Body of pancreas (tissue), 4 donors: ENCODE measurements at places on chromosomes 3 and 15. TPM values are rescaled to one million over a fixed set of nuclear protein-coding genes. Genes with fewer than 3 reads are reported as not detected.
A peak's percentile ranks its signal among the peaks of the same experiment; 100 is the strongest.

The DNAJA4 gene
- total RNA-seq = 8.0 TPM

GRCh38 chr3:111033470-111034050, 38.1 kb upstream of the NECTIN3 start:
- H3K36me3 ChIP-seq = no peaks in the 10 kb centered on the region
- H3K27me3 ChIP-seq = no peaks in the 10 kb centered on the region
- no peak for DNase-seq
- no peak overlapping the region for H3K4me3 ChIP-seq
- no peaks in the 10 kb centered on the region for H3K4me1 ChIP-seq

GRCh38 chr3:52527732-52528585, 5.7 kb downstream of the NT5DC2 start:
- H3K36me3 ChIP-seq = no peaks in the 10 kb centered on the region
- peaks cover 20% of the 10 kb centered on the region for H3K4me1 ChIP-seq
- no peaks in the 10 kb centered on the region for H3K27me3 ChIP-seq
- DNase-seq = no peak
- no peak overlapping the region for H3K27ac ChIP-seq

- no peaks in the 10 kb centered on the region for H3K27me3 ChIP-seq
- H3K4me1 ChIP-seq = peaks cover 4% of the 10 kb centered on the region
- peak overlapping the region; percentile 55 for H3K27ac ChIP-seq
- H3K4me3 ChIP-seq = no peak overlapping the region
These were observed 87.8 kb downstream of the NCEH1 start for GRCh38 chr3:172622916-172623700.

DNA sequence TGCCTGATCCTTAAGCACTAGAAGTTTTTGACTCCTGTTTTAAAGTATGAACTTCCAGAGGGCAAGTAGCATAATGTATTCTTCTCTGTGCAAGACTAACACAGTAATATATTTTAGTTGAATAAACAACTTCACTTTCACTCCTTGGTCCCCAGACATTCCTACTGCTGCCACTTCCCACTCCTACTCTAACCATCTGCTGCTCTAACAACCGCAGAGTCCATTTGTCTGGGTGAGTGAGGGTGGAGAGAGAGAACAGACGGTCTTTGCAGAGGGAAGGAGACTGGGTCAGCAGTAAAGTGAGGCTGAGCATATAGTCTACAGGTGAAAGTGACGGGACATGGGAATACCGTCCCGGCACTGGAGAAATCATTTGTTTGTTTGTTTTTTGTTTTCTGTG, 301.0 kb upstream of the SLCO3A1 start:
- H3K4me1 ChIP-seq = no peaks in the 10 kb centered on the region
- H3K36me3 ChIP-seq = no peaks in the 10 kb centered on the region
- H3K27me3 ChIP-seq = no peaks in the 10 kb centered on the region
- no peak overlapping the region for H3K4me3 ChIP-seq
- DNase-seq = no peak
- H3K27ac ChIP-seq = no peak overlapping the region

GRCh38 chr15:67855842-67856241, 16.0 kb upstream of the RNU6-1 start:
- no peaks in the 10 kb centered on the region for H3K4me1 ChIP-seq
- no peaks in the 10 kb centered on the region for H3K27me3 ChIP-seq
- no peak overlapping the region for H3K27ac ChIP-seq
- no peak for DNase-seq

- H3K4me1 ChIP-seq = no peaks in the 10 kb centered on the region
- DNase-seq = no peak
- H3K36me3 ChIP-seq = no peaks in the 10 kb centered on the region
- H3K27me3 ChIP-seq = no peaks in the 10 kb centered on the region
- H3K4me3 ChIP-seq = no peak overlapping the region
These were observed 72.1 kb downstream of the RSL24D1 start for GRCh38 chr15:55124616-55125015.

- DNase-seq = no peak
- H3K27ac ChIP-seq = no peak overlapping the region
- no peaks in the 10 kb centered on the region for H3K4me1 ChIP-seq
- H3K4me3 ChIP-seq = no peak overlapping the region
- H3K27me3 ChIP-seq = no peaks in the 10 kb centered on the region
These were observed 16.7 kb upstream of the RIOX2 start for GRCh38 chr3:97988784-97989568.

The SLC24A5 gene
- total RNA-seq = not detected

The SETD2 gene
- total RNA-seq = 49.5 TPM

GRCh38 chr15:71595846-71596553, 214.4 kb upstream of the NR2E3 start:
- no peak for DNase-seq
- H3K4me1 ChIP-seq = peaks cover 1% of the 10 kb centered on the region
- H3K27ac ChIP-seq = no peak overlapping the region
- no peaks in the 10 kb centered on the region for H3K36me3 ChIP-seq
- H3K4me3 ChIP-seq = no peak overlapping the region
- H3K27me3 ChIP-seq = no peaks in the 10 kb centered on the region

DNA sequence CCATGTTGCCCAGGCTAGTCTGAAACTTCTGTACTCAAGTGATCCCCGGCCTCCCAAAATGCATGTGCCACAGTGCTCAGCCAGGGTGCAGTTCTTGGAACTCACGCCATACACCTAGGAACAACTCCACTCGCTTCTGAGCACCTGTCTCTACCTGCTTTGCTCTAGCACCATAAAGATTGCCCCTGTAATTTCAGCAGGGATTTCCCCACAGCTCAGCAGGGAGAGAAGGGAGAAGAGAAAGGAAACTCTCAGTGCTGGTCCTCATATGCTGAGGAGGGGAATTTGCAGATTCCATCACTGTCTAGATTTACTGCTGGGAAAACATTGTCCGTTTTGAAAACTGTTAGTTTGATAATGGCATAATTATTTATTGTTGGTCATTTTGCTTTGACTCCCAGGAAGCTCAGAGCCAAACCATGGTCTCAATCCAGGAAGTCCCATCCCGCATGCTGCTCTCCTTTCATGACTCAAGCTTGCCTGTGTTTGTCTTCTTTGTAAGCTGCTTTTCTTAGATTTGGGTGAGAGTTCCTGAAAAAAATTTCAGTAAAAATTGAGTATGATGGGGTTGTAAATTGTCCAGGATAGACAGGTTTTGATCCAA, 24.2 kb downstream of the TRIM71 start:
- no peak overlapping the region for H3K27ac ChIP-seq
- no peaks in the 10 kb centered on the region for H3K36me3 ChIP-seq
- DNase-seq = no peak
- H3K4me3 ChIP-seq = no peak overlapping the region
- peaks cover 7% of the 10 kb centered on the region for H3K4me1 ChIP-seq
- H3K27me3 ChIP-seq = no peaks in the 10 kb centered on the region

GRCh38 chr3:8087951-8088350, 413.7 kb upstream of the LMCD1 start:
- H3K27ac ChIP-seq = no peak overlapping the region
- no peak overlapping the region for H3K4me3 ChIP-seq
- no peaks in the 10 kb centered on the region for H3K27me3 ChIP-seq
- no peaks in the 10 kb centered on the region for H3K36me3 ChIP-seq
- DNase-seq = no peak

- H3K27ac ChIP-seq = no peak overlapping the region
- H3K4me1 ChIP-seq = peaks cover 19% of the 10 kb centered on the region
- H3K4me3 ChIP-seq = no peak overlapping the region
- DNase-seq = no peak
- H3K27me3 ChIP-seq = no peaks in the 10 kb centered on the region
- H3K36me3 ChIP-seq = no peaks in the 10 kb centered on the region
These were observed 66.6 kb upstream of the TAMM41 start for GRCh38 chr3:11913316-11913715.

- no peak overlapping the region for H3K4me3 ChIP-seq
- H3K27ac ChIP-seq = no peak overlapping the region
- no peaks in the 10 kb centered on the region for H3K4me1 ChIP-seq
- H3K27me3 ChIP-seq = no peaks in the 10 kb centered on the region
These were observed 6.4 kb downstream of the TMEM207 start for GRCh38 chr3:190443257-190443656.

- H3K27ac ChIP-seq = no peak overlapping the region
- H3K4me1 ChIP-seq = no peaks in the 10 kb centered on the region
- H3K36me3 ChIP-seq = no peaks in the 10 kb centered on the region
- no peaks in the 10 kb centered on the region for H3K27me3 ChIP-seq
- H3K4me3 ChIP-seq = no peak overlapping the region
- DNase-seq = no peak
These were observed 453.0 kb upstream of the GOLIM4 start for GRCh38 chr3:168548719-168549118.

The CPEB1 gene
- total RNA-seq = not detected

The HIGD2B gene
- not detected for total RNA-seq

- no peaks in the 10 kb centered on the region for H3K27me3 ChIP-seq
- H3K4me3 ChIP-seq = no peak overlapping the region
- H3K4me1 ChIP-seq = peaks cover 9% of the 10 kb centered on the region
- no peak overlapping the region for H3K27ac ChIP-seq
These were observed 71.7 kb downstream of the CYP19A1 start for GRCh38 chr15:51266656-51267050.

- H3K4me3 ChIP-seq = no peak overlapping the region
- DNase-seq = no peak
- no peaks in the 10 kb centered on the region for H3K36me3 ChIP-seq
- no peaks in the 10 kb centered on the region for H3K27me3 ChIP-seq
- no peak overlapping the region for H3K27ac ChIP-seq
These were observed 56.0 kb upstream of the LINGO1 start for GRCh38 chr15:77688693-77689092.

GRCh38 chr3:138443091-138443490, 8.7 kb downstream of the ESYT3 start:
- no peak overlapping the region for H3K4me3 ChIP-seq
- DNase-seq = no peak
- H3K27me3 ChIP-seq = no peaks in the 10 kb centered on the region
- H3K36me3 ChIP-seq = no peaks in the 10 kb centered on the region

The ZNF501 gene
- total RNA-seq = 7.6 TPM

- no peak overlapping the region for H3K4me3 ChIP-seq
- H3K36me3 ChIP-seq = no peaks in the 10 kb centered on the region
- H3K27me3 ChIP-seq = no peaks in the 10 kb centered on the region
- no peak for DNase-seq
- no peak overlapping the region for H3K27ac ChIP-seq
These were observed 37.7 kb upstream of the SLC41A3 start for GRCh38 chr3:126121632-126122031.

The CFAP44 gene
- total RNA-seq = 14.8 TPM

The CHMP2B gene
- total RNA-seq = 22.1 TPM

The TASOR gene
- total RNA-seq = 28.7 TPM

DNA sequence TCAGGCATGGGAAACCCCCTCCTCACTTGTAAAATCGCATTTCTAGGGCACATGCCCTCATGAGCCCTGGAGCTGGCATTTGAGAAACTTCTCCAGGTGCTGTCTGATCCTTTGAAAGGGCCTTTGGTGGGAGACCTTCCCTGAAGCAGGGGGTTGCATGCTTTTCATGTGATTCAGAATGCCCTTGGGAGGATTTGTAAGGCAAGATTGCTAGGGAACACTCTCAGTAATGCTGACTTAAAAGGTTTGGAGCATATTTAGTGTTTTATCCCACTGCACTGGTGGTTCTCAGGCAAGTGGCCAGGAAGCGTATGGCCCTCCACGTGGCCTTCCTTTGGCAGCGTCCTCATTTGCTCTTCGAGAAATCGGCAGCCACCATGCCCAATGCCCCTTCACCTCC, 164.1 kb downstream of the ARRDC4 start:
- H3K4me3 ChIP-seq = no peak overlapping the region
- H3K36me3 ChIP-seq = no peaks in the 10 kb centered on the region
- no peak for DNase-seq
- H3K27ac ChIP-seq = no peak overlapping the region
- H3K27me3 ChIP-seq = no peaks in the 10 kb centered on the region

- DNase-seq = no peak
- H3K4me3 ChIP-seq = no peak overlapping the region
- no peaks in the 10 kb centered on the region for H3K36me3 ChIP-seq
- H3K27me3 ChIP-seq = no peaks in the 10 kb centered on the region
These were observed 184.9 kb upstream of the LRRC3B start for GRCh38 chr3:26437678-26438077.

The C3orf85 gene
- total RNA-seq = not detected
